A549 treated with Mapracorat at 1 μM for 4 hours (cell line): ENCODE measurements at places on chromosomes 6 and 20. TPM values are rescaled to one million over a fixed set of nuclear protein-coding genes. Genes with fewer than 3 reads are reported as not detected.

Gene PSORS1C2
- total RNA-seq: not detected in 5 replicates

Gene SF3B5
- 198 to 229 TPM (median 214 TPM) in 5 replicates for total RNA-seq

Gene HLA-DPA1
- total RNA-seq: not detected in 5 replicates

Gene FKBP1A
- 523 to 533 TPM (median 529 TPM) in 5 replicates for total RNA-seq

Gene OLIG3
- not detected in 5 replicates for total RNA-seq

Gene SNAI1
- 8.0 to 12.1 TPM (median 11.7 TPM) in 5 replicates for total RNA-seq

Gene SIRPD
- total RNA-seq: not detected in 5 replicates

Gene FKBP1C
- total RNA-seq: 1.5 to 2.4 TPM (median 2.0 TPM) in 5 replicates

Gene BPIFB1
- 0.10 to 0.17 TPM in 2 of 5 replicates, not detected in the others for total RNA-seq

Gene B3GALT4
- total RNA-seq: 0.56 to 1.3 TPM (median 0.87 TPM) in 5 replicates

Gene MPIG6B
- total RNA-seq: not detected in 5 replicates

Gene CGA
- 0.19 to 0.43 TPM (median 0.29 TPM) in 5 replicates for total RNA-seq

Gene MEI4
- not detected in 5 replicates for total RNA-seq

Gene ULBP3
- 3.7 to 4.2 TPM (median 3.7 TPM) in 5 replicates for total RNA-seq

Gene POM121L2
- total RNA-seq: not detected in 5 replicates

Gene RPRD1B
- total RNA-seq: 25.6 to 33.5 TPM (median 27.9 TPM) in 5 replicates

Gene RIPPLY2
- total RNA-seq: 0.13 to 0.99 TPM (median 0.31 TPM) in 4 of 5 replicates, not detected in the other

Gene CFAP61
- 0.16 to 0.48 TPM (median 0.47 TPM) in 4 of 5 replicates, not detected in the other for total RNA-seq

Gene NRSN1
- not detected in 5 replicates for total RNA-seq

Gene TMEM14A
- 32.8 to 45.2 TPM (median 38.4 TPM) in 5 replicates for total RNA-seq

Gene PRR18
- total RNA-seq: 0.06 to 0.39 TPM (median 0.18 TPM) in 4 of 5 replicates, not detected in the other

Gene RFX6
- not detected in 5 replicates for total RNA-seq

Gene IL17F
- total RNA-seq: not detected in 5 replicates

Gene MYB
- total RNA-seq: 0.57 to 1.2 TPM (median 0.77 TPM) in 5 replicates

Gene CCN6
- not detected in 5 replicates for total RNA-seq

Gene ALDH8A1
- 0.07 to 0.25 TPM (median 0.16 TPM) in 5 replicates for total RNA-seq

Gene CCM2L
- 0.27 to 0.61 TPM (median 0.35 TPM) in 5 replicates for total RNA-seq

Gene IFT52
- total RNA-seq: 26.8 to 32.8 TPM (median 30.1 TPM) in 5 replicates

Gene MYCT1
- not detected in 5 replicates for total RNA-seq

Gene SYNDIG1
- 1.4 to 2.2 TPM (median 1.8 TPM) in 5 replicates for total RNA-seq

Gene DYNLT1
- total RNA-seq: 101 to 141 TPM (median 109 TPM) in 5 replicates

Gene DEF6
- 0.10 to 0.19 TPM in 2 of 5 replicates, not detected in the others for total RNA-seq

Gene NMBR
- not detected in 5 replicates for total RNA-seq

Gene XKR7
- total RNA-seq: 0.01 to 0.02 TPM in 2 of 5 replicates, not detected in the others

Gene ROS1
- total RNA-seq: 0.13 to 0.34 TPM (median 0.20 TPM) in 5 replicates

Gene RNF114
- 50.4 to 64.2 TPM (median 60.3 TPM) in 5 replicates for total RNA-seq

Gene ACSS1
- 11.5 to 17.1 TPM (median 15.7 TPM) in 5 replicates for total RNA-seq

Gene ABCF1
- 46.8 to 55.1 TPM (median 50.0 TPM) in 5 replicates for total RNA-seq

Gene C20orf141
- 0.39 to 0.49 TPM in 2 of 5 replicates, not detected in the others for total RNA-seq

Gene SLC13A3
- total RNA-seq: not detected in 5 replicates

Gene CYP39A1
- 0.20 TPM in 1 of 5 replicates, not detected in the others for total RNA-seq

Gene C6orf15
- not detected in 5 replicates for total RNA-seq

Gene TMEM30A
- 30.7 to 44.4 TPM (median 41.0 TPM) in 5 replicates for total RNA-seq

Gene GSTA4
- total RNA-seq: 8.6 to 10.1 TPM (median 8.7 TPM) in 5 replicates

Gene POFUT1
- 37.5 to 49.7 TPM (median 47.1 TPM) in 5 replicates for total RNA-seq

Gene ZNF341
- total RNA-seq: 2.6 to 4.4 TPM (median 3.2 TPM) in 5 replicates

Gene OR2H2
- not detected in 5 replicates for total RNA-seq

Gene DNAAF9
- 5.2 to 7.3 TPM (median 6.4 TPM) in 5 replicates for total RNA-seq

Gene SDC4
- total RNA-seq: 102 to 115 TPM (median 106 TPM) in 5 replicates

Gene KIAA1755
- 0.08 to 0.26 TPM (median 0.13 TPM) in 5 replicates for total RNA-seq

Gene HLA-DQB2
- total RNA-seq: not detected in 5 replicates

Gene MYL9
- total RNA-seq: 14.2 to 25.3 TPM (median 19.4 TPM) in 5 replicates

Gene EBF4
- total RNA-seq: 2.9 to 4.0 TPM (median 3.0 TPM) in 5 replicates

Gene MGME1
- 41.3 to 42.8 TPM (median 42.0 TPM) in 5 replicates for total RNA-seq

Gene PRPF6
- 49.2 to 55.6 TPM (median 53.8 TPM) in 5 replicates for total RNA-seq

Gene ANKRD60
- not detected in 5 replicates for total RNA-seq

Gene TENT5A
- total RNA-seq: 0.68 to 1.4 TPM (median 1.0 TPM) in 5 replicates

Gene TTPAL
- 13.6 to 16.8 TPM (median 16.1 TPM) in 5 replicates for total RNA-seq
